Esophagus muscularis mucosa (tissue), 4 donors: ENCODE measurements at places on chromosomes 11 and 22. TPM values are rescaled to one million over a fixed set of nuclear protein-coding genes. Genes with fewer than 3 reads are reported as not detected.

DNA sequence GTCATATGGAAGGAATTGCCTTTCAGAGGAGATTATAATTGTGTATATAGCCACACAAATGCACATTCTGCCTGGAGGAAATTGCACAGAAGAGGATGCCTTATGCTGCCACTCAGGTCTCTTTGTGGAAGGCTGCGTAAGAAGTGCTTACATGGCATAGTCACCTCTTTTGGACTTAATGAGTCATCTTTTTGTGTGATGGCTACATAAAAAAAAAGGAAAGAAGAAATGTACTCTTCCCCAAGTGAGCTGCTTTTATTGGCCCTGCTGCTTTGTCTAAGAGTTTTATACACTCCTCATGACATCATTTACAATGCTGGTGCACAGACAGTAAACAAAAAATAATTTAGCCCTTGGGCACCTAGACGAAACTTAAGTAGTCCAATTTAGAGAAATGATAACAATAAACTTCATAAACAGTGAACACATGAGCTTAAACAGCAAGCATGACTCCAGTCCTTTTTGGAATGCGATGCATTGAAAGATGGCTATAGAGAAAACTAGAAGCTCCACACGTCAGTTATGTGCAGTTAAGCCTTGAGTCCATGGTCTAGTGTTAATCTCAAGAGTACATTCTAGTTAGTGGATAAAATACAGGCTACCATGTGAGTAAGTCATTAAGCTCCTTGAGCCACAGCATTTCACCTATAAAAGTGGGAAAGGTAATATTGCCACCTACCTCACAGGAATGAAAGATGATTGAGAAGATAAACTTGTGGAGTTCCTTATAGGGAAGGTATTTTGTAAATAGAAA, 12.0 kb downstream of the CSTPP1 start:
- no peaks in the 10 kb centered on the region for H3K4me1 ChIP-seq
- no peaks in the 10 kb centered on the region for H3K27me3 ChIP-seq
- no peak for DNase-seq
- H3K36me3 ChIP-seq = no peaks in the 10 kb centered on the region
- H3K27ac ChIP-seq = no peak overlapping the region

GRCh38 chr11:85718991-85719807, 33.2 kb upstream of the CCDC89 start:
- no peaks in the 10 kb centered on the region for H3K27me3 ChIP-seq
- no peak for DNase-seq
- no peaks in the 10 kb centered on the region for H3K36me3 ChIP-seq
- peak overlapping the region; percentile 28 for H3K4me3 ChIP-seq
- no peaks in the 10 kb centered on the region for H3K4me1 ChIP-seq

DNA sequence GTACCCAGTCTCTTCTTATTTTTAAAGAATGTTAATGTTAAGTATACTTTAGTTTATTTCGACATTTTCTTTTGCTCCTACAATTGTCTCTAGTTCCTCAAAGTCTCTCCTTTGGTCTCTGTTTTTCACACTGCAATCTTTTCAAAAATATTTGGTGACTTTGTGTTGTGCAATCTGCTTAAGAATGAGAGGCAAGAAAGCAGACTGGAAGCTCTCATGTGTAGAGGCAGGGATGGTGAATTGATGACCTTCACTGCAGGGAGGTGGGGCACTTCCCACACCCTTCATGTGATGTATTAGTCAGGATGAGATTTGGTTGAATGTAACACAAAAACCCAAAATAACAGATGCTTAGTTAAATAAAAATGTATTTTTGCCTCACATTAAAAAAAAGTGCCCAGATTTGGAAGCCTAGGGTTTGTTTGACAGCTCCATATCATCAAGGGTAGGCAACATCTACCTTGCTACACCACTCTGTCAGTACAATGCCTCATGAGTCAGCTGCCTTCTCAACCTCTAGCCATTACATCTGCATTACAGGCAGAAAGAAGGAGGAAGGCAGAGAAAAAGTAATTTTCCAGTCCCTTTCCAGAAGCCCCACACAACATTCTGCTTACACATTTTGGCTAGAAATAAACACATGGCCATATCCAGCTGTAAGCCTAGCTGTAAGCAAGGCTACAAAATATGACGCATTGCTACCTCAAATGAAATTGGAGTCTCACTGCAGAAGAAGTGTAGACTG, 3.8 kb upstream of the MMP27 start:
- no peaks in the 10 kb centered on the region for H3K4me1 ChIP-seq
- no peak overlapping the region for H3K4me3 ChIP-seq
- no peak overlapping the region for H3K27ac ChIP-seq
- no peaks in the 10 kb centered on the region for H3K36me3 ChIP-seq
- DNase-seq = no peak

GRCh38 chr11:46745328-46745727, 26.3 kb downstream of the F2 start:
- no peaks in the 10 kb centered on the region for H3K27me3 ChIP-seq
- H3K4me1 ChIP-seq = no peaks in the 10 kb centered on the region
- no peak overlapping the region for H3K4me3 ChIP-seq
- no peak overlapping the region for H3K27ac ChIP-seq
- peaks cover 92% of the 10 kb centered on the region for H3K36me3 ChIP-seq

GRCh38 chr11:45243967-45244366, 42.2 kb downstream of the SYT13 start:
- H3K36me3 ChIP-seq = no peaks in the 10 kb centered on the region
- H3K27ac ChIP-seq = no peak overlapping the region
- DNase-seq = no peak
- H3K4me3 ChIP-seq = no peak overlapping the region

GRCh38 chr11:117910525-117910924, 18.7 kb downstream of the TMPRSS13 start:
- H3K27ac ChIP-seq = no peak overlapping the region
- H3K36me3 ChIP-seq = no peaks in the 10 kb centered on the region
- no peak overlapping the region for H3K4me3 ChIP-seq
- no peaks in the 10 kb centered on the region for H3K27me3 ChIP-seq
- H3K4me1 ChIP-seq = peaks cover 11% of the 10 kb centered on the region

DNA sequence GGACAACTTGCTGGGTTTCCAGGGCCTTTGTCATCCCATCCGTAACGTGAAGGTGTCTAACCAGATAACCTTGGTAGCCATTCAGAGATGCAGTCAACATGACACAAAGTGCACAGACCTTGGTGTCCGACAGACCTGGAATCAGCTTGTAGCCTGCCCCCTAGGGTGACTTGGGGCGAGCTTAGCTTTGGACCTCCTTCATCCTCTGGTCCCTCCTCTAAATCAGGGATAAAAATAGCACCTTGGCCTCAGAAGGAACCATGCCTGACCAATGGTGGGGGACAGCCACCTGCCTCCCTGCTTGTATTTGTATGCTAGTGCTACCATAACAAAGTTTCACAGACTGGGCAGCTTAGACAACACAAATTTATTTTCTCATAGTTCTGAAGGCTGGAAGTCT, 3.7 kb downstream of the SNRPD3 start:
- peaks cover 40% of the 10 kb centered on the region for H3K36me3 ChIP-seq
- H3K27ac ChIP-seq = no peak overlapping the region
- no peaks in the 10 kb centered on the region for H3K27me3 ChIP-seq
- peaks cover 61% of the 10 kb centered on the region for H3K4me1 ChIP-seq
- no peak overlapping the region for H3K4me3 ChIP-seq
- no peak for DNase-seq

The FBLN1 gene
- 534 TPM for total RNA-seq

The TEX12 gene
- not detected for total RNA-seq

The ADM2 gene
- total RNA-seq = under 0.01 TPM
